ENCODE measurements at places on chromosomes 7 and 10.

DNA sequence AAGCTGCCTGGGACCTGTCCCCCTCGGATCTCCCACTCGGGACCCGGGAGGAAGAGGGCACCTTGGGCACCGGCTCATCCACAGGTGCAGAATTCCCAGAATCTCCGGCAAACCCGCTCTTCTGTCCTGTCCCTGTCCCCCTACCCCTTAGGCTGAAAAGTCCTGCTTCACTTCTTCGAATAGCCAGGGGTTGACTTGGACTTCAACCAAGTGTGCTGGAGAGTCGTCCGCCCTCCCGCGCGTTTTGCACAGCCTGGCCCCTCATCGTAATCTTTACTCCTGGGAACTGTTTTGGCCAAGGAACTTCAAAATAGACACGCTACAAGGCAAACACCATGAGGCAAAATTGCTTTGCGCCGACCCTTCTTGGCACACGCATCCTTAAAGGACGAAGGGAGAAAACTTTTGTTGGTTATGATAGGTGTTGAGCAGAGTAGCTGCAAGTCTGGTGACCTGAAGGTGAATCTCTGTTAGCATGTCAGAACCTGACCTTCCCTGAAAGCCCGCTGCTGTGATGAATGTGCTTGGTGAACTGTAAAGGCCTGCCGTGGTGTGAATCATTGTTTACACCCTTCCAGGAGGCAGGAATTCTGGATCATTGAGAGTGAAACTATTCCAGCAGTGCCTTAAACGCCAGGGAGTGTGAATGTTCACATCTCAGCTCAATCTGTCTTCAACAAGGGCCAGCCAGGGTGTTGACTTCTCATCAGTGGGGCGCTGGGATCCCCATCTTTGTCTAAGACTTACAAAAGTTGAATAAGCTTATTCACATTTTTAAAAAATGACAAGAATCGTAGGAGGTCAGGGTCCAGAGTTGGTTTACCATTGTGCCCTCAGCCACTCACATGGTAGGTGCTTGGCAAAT lies 589 bp upstream of the RAPGEF5 start:
- DNase-seq: no peak

- DNase-seq: no peak
These were observed 32.4 kb downstream of the DRGX start for GRCh38 chr10:49363309-49364031.

DNA sequence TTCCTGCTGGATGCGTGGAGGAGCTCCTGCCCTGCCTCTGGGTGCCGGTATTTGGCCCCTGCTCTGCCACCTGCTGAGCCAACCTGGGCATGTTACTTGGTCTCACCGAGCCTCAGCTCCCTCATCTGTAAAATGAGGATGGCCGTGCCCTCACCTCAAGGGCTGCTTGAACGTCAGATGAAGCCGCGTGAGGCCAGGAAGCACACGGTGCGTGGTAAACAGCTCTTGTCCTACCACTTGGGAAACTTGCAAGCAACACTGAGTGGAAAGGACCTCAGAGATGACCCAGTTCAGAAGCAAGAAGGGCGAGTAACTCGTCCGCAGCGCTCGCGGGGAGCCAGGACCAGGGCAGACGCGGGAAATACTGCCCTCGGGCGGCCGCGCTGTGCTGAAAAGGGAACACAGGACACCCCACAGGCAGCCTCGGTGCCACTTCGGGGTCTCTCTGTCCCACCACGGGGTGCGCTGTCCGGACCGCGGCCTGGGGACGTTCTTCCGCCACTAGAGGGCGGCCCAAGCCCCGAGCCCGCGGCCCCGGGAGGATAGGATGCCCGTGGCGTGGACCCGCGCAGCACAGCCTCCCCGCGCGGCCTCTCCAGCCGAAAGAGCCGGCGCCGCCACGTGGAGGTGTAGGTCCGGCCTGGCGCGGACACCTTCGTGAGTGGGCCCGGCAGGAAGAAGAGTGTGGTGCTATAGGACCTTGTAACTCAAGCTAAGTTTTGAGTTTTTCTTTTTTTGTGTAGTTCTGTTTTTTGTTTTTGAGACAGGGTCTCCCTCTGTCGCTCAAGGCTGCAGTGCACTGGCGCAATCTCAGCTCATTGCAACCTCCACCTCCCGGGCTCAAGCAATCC lies 94.1 kb downstream of the PRKAG2 start:
- DNase-seq: peak; percentile 38

DNA sequence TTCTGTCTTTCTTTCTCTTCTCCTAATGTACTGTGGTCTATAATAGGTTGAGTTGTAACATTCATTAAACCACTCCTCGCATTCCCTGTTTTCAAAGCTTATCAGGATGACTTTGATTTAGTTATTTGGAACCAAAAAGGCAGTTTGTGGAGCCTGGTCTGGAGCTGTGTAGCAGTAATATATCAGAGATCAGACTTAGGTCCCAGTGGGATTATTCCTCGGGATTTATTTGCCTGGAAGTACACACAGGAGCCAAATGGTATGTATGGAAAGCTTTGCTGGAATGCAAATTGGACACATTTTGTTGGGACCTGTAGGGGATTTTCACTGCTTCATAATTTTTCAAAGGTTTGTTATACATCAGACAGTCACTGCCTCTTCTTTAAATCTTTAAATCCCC lies 40.9 kb downstream of the GBF1 start:
- no peak for DNase-seq

DNA sequence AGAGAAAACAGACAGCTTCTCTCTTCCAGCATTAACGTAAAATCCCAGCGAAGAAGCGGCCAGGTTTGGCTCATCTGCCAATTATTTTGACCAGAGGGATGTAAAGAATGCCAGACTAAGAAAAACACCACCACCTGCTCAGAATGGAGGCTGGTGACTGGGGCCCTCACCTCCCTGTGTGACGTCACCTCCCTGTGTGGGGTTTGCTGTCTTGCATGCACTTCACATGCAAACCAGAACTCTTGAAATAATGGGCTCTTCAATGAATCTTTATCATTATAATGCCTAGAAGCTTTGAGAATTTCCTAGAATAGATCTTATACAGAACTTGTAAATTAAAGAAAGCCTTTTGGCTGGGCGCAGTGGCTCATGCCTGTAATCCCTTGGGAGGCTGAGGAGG lies 101.8 kb upstream of the WAC start:
- no peak for DNase-seq

GRCh38 chr10:75476569-75476968 lies 45.1 kb downstream of the LRMDA start:
- no peak for DNase-seq

DNA sequence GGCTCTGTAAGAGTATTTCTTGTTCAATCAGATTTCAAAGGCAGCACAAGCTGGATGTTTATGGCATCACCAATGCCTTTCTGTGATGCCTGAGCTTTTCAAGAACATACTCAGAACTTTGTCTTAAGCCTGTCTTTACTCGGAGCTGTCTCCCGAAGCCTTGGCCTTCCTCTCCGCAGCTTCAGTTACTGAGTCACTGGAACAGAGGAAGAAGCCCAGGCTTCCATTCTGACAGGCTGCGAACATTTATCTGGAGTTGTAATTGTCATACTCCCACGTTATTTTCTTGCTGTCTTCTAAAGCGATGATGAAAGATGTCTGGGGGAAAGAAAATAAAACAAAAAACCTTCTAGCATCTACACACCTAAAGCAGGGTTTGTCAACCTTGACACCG lies 43.9 kb downstream of the GRK5 start:
- no peak for DNase-seq

GRCh38 chr7:43721193-43721806 lies 8.0 kb downstream of the COA1 start:
- peak; percentile 22 for DNase-seq

DNA sequence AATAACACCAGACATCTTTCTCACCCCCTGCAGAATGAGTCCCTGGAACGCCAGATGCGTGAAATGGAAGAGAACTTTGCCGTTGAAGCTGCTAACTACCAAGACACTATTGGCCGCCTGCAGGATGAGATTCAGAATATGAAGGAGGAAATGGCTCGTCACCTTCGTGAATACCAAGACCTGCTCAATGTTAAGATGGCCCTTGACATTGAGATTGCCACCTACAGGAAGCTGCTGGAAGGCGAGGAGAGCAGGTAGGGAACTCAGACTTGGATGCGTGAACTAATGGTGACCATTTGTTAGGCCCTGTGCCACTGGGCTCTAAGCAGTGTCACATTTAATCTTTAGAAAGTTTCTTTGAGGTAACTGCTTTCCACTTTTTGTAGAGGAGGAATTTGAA lies 7.1 kb downstream of the VIM start:
- no peak for DNase-seq

DNA sequence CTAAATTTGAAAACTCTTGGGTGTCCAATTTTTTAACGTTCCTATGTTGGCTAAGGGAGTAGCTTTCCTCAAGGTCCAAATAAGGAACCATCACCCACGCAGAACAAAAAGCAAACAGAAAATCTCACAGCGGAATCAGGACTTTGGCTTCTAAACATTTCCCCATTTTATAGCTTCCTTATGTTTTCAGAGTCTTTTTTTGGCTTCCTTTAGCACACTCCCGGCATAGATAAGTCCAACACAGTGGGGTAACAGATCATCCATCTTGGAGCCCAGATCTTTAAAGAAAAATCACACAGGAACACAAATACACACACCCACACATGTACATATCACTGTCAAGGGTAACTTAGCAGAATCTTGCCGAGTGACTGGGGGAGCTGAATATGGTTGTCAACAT lies 4.2 kb upstream of the TCF7L2 start:
- no peak for DNase-seq

DNA sequence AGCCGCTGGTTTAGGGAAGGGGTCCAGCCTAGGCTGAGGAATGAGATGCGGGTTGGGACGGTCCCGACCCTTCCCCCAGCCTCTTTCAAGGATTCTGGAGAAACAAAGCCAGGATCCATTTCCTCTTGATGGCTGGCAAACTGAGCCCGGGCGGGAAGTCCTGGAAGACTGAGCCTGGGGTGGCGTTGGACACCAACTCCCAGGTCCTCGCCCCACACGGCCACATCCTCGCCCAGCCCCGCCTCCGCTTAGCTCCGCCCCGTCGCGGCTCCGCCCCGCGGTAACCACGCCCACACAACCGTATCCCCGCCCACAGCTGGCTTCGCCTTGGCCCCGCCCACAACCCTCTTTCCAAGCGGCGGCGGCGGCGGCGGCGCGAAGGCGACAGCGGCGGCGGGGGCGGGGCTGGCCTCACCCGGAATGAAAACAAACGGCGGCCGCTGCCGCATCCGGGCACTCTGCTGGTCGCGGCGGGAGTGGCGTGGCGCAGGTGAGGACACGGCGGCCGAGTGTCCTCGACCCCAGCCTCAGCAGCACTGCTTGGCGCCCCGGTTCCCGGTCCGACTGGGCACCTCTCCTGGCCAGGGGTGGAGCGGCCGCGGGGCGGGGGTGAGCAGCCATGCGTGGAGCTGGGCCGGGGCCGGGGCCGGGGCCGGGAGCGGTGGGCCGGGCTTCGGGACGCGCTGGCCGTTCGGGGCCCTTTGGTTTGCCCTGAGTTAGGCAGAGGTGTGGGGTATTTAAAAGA lies at the start of gene NUB1:
Gene NUB1 (plus strand): TSS at position 456 of the 745 bp plus-strand sequence. CDS start 3,538 bp downstream, outside the sequence.
- DNase-seq: peak; percentile 97

GRCh38 chr7:2971914-2972834 lies 71.5 kb downstream of the CARD11 start:
- no peak for DNase-seq

DNA sequence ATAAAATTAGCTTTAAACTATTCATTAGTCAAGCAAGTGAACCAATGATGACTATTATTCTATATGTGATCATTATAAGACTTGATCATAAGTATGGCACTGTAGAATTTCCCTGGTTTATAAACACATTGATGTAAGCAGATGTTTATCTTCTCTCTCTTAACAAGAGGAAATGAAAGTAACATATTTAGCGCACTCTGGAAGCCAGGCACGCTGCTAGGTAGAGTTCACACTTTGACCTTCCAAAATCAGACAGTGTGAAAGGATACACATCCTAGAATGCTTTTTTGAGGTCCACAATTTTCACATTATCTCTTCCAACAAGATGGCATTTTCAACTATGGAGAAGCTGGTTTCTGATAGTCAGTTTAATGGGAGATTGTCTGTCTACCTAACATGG lies 529.4 kb upstream of the IGFBP3 start:
- no peak for DNase-seq

DNA sequence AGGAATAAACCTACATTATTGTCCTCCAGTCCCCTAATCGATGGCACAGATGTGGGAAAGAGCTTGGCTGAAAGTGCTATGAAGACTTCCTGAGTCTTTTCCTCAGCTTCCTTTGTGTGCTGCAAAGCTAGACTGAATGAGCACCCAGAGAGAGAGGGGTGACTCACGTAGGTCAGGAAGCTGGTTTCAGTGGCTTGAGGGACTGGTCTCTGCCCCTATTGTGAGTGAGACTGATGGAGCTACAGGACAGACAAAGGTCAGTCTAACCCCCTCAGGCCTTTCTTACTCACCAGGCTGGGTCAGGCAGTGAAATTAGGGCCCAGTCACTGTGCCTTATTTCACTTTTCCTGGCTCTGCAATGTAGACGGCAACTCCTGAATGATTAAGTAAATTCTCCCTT lies 171.1 kb upstream of the GRB10 start:
- DNase-seq: no peak

DNA sequence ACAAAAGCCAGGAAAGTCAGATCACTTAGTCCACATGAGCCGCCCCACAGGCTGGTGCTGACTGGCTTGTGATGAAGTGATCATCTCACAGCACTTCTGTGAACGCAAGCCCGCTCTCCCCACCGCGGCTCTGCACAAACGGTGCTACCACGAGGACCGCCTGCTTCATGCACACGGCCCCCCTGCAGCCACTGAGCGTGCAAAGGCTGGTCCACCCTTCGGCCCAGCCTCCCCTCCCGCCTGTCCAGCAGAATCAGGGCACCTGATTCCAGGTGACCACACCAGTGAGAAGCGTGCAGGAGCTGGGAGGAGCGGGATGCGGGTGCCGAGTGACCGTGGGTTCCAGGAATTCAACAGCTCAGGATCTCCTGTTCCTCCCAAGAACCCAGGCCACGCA lies 32.2 kb downstream of the MAD1L1 start:
- no peak for DNase-seq

DNA sequence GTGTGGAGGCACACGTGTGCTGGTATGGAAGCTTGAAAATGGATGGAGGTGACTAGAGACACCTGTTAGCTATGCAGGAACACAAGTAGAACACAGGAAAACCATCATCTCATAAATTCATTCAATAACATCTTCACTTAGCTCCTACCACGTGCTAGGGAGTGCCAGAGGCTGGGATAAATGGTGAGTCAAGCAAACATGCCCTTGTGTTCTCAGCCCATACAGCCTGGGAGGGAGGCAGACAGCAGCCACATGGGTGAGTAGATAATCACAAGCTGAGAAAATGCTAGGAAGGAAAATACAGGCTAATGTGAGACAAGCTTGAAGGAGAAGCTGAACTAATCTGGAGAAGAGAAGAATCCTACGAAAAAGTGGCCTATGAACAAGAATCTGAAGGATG lies 468.0 kb upstream of the ZMIZ1 start:
- no peak for DNase-seq
